ENCODE measurements at places on chromosomes 3 and 15.

DNA sequence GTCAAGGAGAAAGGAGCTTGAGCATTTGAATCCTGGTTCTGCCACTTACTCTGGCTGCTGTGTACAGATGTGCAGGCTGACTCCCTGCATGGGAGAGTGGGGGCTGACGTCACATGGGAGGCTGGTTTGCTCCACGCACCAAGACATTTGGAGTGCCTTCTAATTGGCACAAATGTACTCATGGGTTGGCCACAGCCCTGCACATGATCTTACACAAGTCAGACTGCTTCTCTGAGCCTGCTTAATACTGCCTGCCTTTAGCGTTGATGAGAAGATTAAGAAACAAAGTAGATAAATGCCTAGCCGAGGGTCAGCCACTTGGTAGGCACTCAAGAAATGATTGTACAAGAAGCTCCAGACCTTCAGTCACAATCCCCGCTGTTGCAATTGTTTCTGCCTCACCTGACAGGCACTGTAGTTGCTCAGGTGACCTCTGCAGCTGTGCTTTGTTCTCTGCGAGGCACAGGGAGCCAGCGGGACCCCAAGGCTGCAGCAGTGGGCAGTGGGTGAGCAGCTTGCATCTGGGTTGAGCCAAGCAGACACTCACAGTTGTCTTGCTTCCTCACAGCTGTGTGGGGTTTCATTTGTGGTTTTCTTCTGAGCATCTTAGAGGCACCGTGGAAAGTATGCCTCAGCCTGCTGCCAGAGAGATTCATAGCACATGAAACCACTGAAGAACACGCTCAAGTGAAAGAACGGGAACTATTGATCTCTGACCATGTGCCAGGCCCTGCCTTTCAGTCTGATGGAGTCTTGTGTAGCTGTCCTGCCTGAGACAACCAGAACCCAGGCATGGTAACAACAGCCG is 33.1 kb downstream of the GRK7 start:
- DNase-seq: peak; percentile 43

DNA sequence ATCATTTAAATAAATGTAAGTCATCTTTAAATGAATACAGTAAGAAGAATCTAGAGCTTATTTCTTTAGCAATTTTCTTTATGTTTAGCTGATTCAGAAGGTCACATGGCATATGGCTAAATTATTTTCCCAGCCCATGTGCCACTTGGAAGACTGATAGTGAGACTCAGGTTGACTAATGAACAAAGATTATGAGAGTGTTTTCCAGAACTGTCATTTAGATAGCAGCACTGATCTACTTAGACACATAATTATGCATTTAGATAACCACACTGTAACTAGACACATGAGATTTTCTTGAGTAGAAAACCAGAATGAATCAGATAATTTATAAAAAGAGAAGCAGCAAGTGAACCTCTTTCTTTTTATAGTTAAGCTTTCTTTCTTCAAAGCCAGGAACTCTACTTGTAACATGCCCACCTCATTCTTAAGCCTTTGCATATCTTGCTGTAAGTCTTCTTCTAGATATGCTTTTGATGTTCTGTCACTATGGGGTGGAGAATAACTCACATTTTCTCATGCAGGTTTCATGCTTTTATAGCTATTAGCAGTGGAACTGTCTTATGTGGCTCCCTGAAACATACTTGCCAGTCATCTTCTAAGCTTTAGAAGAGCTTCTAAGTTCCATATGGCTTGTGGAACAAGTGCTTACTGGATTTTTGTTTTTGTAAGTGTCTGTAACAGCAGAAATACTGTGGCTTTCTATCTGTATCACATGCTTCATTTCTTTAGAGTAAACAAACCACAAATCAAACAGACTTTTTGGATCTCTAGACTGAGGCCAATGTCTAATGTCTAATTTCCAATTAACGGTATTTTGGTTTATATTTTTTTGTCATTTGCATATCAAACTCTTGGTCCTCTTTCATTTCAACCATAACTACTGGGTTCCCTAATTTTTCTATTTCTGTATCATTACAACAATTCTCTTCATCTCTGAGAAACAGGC is 101.4 kb downstream of the LMLN start:
- no peak for DNase-seq

GRCh38 chr3:37295925-37296324 is 121.5 kb upstream of the LRRFIP2 start:
- DNase-seq: no peak

DNA sequence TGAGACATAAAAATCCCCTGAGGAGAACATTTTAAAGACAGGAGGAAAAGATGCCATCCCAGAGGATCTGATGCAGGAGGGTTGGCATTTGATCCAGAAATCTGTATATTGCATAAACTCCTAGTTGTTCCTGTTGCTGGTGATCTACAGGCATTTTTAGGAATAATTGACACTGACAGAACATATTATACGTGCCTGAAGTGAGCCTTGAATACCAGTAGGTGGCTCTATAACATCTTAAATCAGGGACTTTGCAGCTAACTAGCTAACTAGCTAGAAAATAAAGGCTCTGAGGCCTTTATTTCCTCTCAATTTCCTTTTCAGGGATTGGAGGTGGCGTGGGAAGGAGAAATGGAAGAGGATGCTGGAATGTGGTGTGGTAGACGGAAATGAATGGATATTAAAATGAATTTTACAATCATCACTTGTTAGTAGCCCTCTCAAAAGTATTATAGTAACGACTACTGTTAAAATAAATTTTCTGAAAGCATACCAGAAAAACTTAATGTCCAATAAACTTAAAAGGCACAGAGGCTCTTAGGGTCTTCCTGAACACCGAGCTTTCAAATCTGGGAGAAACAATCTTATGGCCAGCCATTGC is 73.8 kb upstream of the ZBED2 start:
- no peak for DNase-seq
